ENCODE measurements at places on chromosomes 2 and 18.

GRCh38 chr2:12207491-12207890, 461.1 kb downstream of the LPIN1 start:
- DNase-seq, result no peak

DNA sequence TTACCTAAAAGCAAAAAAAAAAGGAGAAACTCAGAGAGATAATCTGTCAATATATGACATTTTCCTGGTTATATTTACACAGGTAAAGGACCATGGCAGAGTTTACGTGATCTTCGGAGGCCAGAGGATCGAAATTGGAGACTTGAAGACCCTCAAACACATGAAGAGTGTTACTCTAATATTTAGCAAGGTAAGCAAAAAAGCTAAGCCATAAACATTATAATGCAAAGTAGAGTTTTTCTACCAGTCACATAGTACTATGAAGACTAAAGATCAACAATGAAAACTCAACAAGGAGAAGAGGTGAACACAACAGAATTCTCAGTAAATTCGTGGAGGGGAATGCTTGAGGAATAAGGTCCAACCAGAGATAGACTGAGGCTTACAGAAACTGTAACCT, 78.5 kb downstream of the L3MBTL4 start:
- no peak for DNase-seq

GRCh38 chr18:59155153-59155552, 15.5 kb downstream of the SEC11C start:
- DNase-seq, result no peak

GRCh38 chr2:163723881-163724280, 11.9 kb downstream of the FIGN start:
- no peak for DNase-seq

GRCh38 chr2:160460333-160460731, 33.3 kb downstream of the RBMS1 start:
- DNase-seq, result no peak

GRCh38 chr18:76824754-76825153, 2.4 kb downstream of the ZNF236 start:
- no peak for DNase-seq

GRCh38 chr2:239236808-239237205, 164.0 kb downstream of the HDAC4 start:
- DNase-seq, result peak; percentile 35

DNA sequence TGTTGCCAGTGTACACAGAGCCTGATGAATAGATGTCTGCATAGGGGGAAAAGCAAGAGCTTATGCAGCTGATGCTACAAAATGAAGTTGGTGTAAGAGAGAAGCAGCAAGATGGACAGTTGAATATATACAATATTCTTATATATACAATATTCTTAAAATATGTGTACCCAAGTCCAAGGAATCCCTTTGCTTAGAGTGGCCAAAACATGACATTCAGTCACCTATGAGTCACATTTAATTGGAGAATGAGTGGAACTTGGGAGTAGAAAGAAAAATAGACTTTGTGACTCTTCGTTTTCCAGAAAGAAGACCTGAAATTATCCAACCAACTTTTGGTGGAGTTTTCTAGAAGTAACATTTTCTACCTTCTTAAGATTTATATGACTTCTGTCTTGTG, 81.8 kb downstream of the SCN9A start:
- DNase-seq, result no peak

GRCh38 chr2:220226546-220226945, 599.1 kb downstream of the SLC4A3 start:
- no peak for DNase-seq

DNA sequence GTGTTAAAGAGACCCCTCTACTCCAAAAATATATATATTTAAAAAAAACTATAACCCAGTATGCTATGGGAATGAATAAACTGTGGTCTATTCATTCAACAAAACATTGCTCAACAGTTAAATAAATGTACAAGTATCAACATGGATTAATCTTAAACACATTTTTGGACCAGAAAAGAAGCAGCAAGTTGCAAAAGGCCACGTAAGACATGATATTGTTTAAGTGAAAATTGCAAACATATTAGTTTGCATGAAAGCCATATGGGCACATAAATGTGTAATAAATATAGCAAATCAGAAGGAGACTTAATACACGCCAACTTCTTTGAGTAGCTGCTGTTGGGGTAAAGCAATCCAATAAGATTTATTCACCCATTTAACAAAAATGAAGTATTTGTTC, 321.5 kb downstream of the FBXO15 start:
- DNase-seq, result no peak

GRCh38 chr2:231482806-231483391, 18.6 kb upstream of the NCL start:
- peak; percentile 79 for DNase-seq

GRCh38 chr2:212677466-212677865, 138.9 kb upstream of the ERBB4 start:
- no peak for DNase-seq

GRCh38 chr2:113158884-113159553, 14.8 kb upstream of the PSD4 start:
- peak; percentile 59 for DNase-seq

DNA sequence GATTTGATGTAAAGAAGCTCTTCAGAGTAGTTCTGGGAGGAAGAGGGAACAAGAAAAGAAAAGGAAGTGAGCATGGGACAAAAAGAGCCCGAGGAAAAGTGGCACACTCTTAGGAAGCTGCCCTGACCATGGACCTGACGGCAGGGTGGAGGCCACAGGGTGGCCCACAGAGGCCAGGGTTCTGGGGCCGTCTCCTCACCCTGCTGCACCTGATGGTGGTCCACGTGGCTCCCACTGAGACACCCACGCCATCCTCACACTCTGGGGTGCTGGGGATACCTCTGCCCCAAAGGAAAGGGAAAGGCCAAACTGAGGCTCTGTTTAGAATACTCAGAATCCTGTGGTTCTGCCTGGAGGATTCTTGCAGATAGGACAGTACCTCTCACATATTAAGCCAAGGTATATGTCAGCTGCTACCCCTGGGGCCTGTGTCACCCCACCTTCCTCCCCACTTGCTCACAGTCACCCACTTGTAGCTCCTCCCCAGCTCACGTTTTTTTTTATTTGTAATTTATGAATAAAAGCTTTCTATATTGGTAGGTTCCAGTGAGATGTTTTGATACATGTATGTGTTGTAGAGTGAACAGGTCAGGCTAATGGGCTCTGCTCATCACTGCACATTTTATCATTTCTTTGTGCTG, 171.1 kb downstream of the LDLRAD4 start:
- peak; percentile 54 for DNase-seq

GRCh38 chr18:74892066-74892627, 294.5 kb downstream of the ZNF407 start:
- DNase-seq, result no peak

GRCh38 chr2:105567996-105568494, 169.2 kb upstream of the FHL2 start:
- no peak for DNase-seq

DNA sequence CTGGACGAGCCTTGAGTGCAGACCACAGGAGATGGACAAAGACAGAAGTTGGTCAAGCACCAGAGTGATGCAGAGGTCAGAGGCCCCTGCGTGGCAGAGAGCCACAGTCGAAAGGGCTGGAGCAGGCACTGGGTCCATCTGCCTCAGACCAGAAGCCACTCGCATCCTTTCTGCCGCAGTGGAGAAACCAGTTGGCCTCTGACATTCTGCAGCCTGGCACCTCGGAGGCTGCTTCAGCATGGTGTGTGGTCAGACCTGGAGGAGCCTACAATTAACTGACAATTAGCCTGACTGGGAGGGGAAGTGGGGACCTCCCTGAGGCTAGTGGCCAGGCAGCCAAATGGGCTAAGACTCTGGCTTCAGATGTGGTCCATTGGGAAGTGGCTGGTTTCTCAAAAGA, 111.1 kb downstream of the SGPP2 start:
- DNase-seq, result no peak

- no peak for DNase-seq
Measured at GRCh38 chr2:45905632-45905958, 254.1 kb downstream of the PRKCE start.

DNA sequence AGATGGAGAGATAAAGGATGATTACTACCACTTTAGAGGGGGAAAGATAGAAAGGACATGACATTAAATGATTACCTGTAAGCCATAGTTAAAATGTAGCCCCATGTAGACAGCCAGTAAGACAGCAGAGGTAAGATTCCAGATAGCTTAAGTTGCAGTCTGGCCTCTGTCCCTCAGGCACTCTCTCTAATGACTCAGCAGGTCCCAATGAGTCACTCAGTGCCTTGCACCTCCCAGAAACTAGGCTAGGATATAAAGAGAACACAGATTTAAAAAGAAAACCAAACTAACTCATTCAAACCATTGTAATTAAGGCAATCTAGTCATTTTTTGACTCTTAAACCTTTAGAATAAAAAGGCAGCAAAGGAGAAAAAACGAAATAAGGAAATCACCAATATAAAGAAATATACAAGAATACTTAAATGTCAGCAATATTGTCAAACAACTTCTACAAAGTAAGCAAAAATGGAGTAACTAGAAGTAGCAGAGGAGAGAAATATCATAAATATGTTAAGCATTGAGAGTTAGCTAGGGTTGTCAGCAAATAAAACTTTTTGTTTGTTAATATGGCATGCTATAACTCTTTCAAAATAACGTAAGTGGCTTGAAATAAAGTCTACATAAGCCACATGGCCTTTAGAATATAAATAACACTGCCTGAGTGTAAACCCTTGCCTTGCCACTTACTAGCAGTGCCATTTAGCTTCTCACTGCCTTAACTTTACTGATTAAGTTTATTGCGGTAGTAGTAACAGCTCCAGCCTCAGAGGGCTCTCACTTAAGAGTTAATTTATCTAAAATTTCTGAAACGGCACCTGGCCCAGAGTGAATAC, 48.5 kb downstream of the SOCS6 start:
- no peak for DNase-seq

- DNase-seq, result no peak
Measured at GRCh38 chr2:17517481-17518211, 594 bp downstream of the RAD51AP2 start.

DNA sequence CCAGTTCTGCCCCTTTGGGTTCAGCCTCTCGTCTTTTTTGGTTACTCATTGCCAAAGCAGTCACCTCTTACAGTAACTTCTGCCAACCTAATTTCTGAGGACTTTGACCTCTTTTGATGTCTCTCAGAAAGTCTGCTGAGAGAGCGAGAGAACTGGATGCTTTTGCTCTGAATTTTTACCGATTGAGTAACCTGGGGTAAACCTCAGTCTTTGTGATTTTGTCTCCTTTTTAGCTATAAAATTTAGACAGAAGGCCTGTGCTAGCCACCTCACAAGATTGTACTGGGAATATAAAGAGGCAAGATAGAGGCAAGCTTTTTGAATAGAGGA, 34.8 kb upstream of the IL1R1 start:
- DNase-seq, result no peak

GRCh38 chr18:27713738-27714095, 463.2 kb downstream of the CDH2 start:
- DNase-seq, result no peak

GRCh38 chr2:236663287-236664101, 93.9 kb downstream of the ACKR3 start:
- DNase-seq, result peak; percentile 76

- DNase-seq, result no peak
Measured at GRCh38 chr2:69604836-69605235, 38.7 kb downstream of the AAK1 start.

GRCh38 chr2:96730212-96730611, 9.7 kb downstream of the LMAN2L start:
- DNase-seq, result no peak

DNA sequence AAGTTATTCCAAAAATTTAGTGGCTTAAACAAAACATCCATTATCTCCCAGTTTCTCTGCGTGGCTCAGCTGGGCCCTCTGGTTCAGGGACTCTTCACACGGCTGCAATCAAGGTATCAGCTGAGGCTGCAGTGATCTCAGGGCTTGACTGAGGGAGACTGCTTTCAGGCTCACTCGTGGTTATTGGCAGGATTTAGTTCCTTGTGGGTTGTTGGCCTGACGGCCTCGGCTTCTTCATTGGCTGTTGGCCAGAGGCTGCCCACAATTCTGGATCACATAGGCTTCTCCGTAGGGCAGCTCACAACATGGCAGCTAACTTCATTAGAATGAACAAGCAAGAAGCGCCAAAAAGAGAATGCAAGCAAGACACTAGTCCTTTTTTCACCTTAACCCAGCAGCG, 90.1 kb downstream of the ABI2 start:
- DNase-seq, result no peak

DNA sequence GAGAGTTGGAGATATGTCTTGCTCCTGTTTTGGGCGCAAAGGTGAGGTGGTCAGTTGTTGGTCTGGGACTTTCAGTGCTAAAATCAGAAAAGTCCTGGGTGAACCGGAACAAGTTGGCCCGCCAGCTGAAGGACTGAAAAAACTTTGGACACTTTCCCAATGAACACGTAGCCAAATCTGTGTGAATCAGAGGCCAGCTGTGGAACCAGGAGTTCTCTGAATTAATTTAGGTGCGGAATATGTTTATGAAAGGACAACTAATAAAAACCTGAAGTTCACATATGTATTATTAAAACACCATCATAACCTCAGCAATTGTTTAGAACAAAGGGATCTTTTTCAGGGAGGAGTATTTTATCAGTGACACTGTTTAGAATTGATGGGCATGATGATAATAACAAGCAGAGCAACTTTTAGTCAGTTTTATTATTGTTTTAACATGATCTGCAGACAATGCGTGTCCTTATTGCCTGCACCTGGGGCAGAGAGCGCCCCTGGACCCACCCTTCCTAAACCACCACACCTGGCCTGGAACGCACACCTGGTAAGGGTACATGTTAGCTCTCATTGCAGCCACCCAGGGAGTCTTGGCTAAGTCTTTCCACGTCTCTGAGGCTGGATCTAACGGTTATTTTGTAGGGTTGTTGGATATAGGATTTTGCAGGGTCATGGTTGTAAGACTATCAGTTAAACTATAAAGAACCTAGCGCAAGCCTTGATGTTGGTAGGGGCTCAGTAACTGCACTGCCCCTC, 9.9 kb upstream of the ODC1 start:
- DNase-seq, result no peak

DNA sequence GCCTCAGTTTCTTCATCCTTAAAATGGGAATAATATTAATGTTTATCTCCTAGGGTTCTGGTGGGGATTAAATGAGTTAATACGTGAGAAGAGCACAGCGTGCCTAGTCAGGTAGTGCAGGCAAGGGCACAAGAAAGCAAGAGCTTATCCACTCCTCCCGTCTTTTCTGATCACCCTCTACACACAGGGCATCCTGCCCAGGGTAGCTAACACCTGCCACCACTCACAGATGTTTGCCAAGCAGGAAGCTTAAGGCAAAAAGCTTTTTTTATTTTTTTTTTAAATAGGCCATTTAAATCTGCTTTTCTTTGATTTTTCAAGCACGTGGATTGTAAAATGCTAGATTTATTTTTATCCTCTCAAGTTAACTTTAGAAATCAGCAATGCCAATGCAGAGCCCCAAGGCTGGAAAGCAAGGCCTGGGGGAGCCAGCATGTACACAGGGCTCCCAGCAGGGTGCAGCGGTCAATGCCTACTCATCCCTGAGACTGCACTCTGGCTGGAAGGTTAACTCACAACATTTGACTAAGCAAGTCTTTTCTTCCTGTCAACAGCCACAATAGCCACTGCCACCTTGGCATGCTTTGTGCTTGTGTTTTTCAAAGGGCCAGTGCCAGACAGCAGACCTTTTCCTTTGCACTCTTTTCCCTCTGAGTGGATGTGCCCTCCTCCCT, 86.5 kb upstream of the ACAA2 start:
- DNase-seq, result no peak

GRCh38 chr2:25567406-25567805, 106.0 kb downstream of the DTNB start:
- no peak for DNase-seq

- DNase-seq, result no peak
Measured at GRCh38 chr18:75742516-75742915, 315.0 kb upstream of the SMIM21 start.

Measured in coronary artery (tissue), 2 donors.